Choroid plexus epithelial cell (primary cell): ENCODE measurements at places on chromosomes 6 and 20.
A peak's percentile ranks its signal among the peaks of the same experiment; 100 is the strongest.

DNA sequence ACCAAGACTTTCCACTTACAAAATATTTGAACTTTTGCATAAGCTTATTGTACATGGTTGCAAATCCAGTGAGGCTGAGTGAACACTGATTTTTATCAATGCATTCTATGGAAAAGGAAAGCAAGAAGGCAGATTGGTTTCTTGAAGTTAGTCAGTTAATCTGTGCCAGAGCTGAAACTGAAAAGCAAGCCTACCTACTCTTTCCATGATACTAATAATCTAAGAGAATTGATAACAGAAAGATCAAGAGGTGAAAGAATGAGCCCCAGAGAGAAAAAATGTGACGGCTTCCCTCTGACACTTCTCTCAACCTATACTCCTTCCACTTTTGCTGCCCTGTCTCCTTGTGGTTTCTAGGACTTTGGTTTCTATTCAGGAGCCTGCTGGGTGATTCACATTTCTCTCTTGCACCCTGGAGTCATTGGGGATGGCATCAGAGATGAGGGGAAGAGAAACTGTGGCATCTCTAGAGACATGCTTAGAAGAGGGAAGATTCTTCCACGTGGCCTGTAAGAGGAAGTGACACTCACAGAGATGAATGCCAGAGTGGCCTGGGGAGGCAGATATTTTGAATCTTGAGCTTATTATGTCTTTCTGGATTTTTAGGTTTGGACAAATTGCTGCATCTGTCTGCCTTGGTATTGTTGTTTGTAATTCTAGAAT is 158.6 kb upstream of the RIMS1 start:
- no peak for DNase-seq

DNA sequence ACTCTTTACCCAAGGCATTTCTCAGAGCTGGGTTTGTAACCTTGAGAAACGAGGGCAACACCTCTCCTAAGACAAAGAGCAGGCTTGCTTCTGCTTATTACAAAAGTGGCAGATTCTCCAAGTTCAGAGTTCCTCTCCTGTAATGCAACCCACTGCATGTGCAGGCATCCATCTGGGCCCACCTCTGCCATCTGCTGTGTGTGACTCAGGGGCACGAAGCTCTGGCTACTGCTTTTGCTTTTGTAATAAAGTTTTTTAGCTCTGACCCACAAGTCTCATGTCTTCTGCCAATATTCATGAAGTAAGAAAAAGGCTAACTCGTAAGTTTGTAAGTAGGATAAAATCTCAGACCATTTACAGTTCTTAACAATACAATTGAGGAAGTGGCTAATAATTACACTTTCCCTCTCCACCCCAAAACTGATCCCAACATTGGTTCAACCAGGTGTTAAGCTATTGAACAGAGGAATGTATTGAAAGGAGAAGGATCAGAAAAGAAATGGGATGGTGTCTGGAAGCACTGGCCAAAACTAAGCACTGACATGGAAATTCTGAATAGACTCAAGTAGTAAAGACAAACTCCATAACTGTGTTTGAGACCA is 51.7 kb upstream of the SMLR1 start:
- no peak for DNase-seq

- peak; percentile 56 for DNase-seq
Observed at GRCh38 chr20:58482416-58482815, 32.8 kb downstream of the APCDD1L start.

DNA sequence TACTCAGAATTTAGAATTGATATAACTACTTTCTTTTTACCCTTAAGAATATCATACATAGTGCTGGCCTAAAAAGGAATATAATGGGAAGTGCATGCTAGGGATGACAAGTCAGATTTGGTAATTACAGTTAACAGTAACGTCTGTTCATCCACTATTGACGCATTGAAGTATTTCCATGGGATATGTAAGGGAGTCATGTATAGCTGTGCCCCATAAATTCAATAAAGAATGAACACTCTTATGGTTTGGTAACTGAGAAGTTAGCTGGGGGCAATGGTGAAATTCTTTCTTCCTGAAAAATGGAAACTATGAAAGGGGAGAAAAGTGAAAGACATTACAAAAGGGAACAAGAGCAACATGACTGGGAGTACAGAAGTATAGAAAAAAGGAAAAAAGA is 2.6 kb upstream of the COL19A1 start:
- no peak for DNase-seq

DNA sequence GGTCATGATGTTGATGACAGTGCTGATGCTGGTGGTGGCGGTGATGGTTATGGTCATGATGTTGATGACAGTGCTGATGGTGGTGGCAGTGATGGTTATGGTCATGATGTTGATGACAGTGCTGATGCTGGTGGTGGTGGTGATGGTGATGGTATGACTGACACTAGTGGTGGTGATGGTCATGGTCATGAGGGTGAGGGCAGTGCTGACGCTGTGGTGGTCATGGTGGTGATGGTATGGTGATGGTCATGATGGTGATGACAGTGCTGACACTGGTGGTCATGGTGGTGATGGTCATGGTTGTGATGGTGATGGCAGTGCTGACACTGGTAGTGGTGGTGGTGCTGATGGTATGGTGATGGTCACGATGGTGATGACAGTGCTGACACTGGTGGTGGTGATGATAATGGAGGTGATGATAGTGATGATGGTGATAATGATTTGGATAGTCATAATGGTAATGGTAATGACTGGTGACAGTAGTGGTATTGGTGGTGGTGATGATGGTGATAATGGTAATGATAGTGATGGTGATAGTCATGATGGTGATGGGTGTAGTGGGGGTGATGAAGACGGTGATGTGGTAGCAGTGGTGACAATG is 206.2 kb downstream of the CDH4 start:
- no peak for DNase-seq

- DNase-seq: peak; percentile 90
Observed at GRCh38 chr20:31674895-31675827, 37.4 kb downstream of the COX4I2 start.

DNA sequence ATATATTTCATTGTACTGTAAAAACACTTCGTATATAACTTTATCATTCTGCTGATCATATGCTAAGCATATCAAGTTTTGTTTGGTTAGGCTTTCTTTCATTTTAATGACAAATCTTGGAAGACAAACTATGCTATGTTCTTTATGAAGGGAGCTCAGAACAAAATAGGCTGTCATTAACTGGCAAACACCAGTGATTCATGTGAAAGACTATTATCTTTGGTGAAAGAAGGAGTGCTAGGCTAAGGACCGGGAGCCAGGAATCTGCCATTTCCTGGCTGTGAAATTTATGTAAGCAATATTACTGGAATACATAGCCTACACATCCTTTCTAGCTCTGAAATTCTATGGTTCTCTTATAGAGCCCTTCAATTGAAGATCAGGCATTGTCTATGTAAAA is 136.2 kb upstream of the CCN2 start:
- DNase-seq: peak; percentile 56

GRCh38 chr6:26021001-26021349 is 58.4 kb downstream of the TRIM38 start:
- DNase-seq: peak; percentile 74

GRCh38 chr20:58481481-58482021 is 33.6 kb downstream of the APCDD1L start:
- peak; percentile 68 for DNase-seq

- no peak for DNase-seq
Observed at GRCh38 chr6:168516944-168517741, 76.2 kb downstream of the SMOC2 start.

GRCh38 chr20:1920252-1920651 is 25.0 kb downstream of the SIRPA start:
- no peak for DNase-seq

DNA sequence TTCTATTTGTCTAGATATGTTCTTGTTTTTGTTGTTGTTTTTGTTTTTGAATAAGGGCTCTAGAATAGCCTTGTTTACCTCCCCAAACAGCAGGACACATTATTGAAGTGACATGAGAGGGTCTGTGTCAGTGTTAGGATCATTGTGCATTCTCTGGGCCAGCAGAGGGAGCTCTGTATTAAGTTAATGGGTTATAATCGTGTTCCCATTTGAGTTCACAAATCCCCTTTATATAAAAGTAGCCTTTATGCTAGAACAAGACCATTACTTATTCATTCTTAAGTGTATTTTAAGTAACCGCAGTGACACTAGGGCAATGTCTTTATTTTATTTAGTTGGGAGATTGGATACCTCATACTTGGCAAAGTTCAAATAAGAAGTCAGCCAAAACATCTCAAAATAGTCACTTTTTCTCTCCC is 44.8 kb downstream of the STK4 start:
- DNase-seq: peak; percentile 83

DNA sequence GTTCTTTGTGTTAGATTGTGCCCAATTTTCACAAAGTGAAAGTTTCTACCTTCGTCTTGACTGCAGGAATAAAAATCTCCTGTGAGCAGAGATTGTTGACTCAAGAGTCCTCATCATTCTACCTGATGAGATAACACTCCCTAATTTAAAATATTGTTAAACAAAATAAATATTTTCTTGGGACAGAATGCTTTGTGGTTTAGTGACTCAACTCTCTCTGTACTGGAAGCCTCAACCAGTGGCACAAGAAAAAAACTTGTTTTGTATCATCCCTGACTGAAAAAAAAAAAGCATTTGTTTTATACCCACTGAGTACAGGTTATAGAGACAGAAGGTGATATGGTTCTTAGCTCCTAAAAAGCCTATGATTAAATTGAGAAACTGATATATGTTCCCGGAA is 78.9 kb downstream of the CRYBG1 start:
- DNase-seq: no peak

- peak; percentile 72 for DNase-seq
Observed at GRCh38 chr20:50794846-50795634, at the start of gene BCAS4. Gene BCAS4, plus strand, starts transcription at chr20:50795061. Its CDS starts 23 bp downstream, at chr20:50795084.

- DNase-seq: peak; percentile 48
Observed at GRCh38 chr20:13771853-13772453, 12.8 kb downstream of the ESF1 start.

DNA sequence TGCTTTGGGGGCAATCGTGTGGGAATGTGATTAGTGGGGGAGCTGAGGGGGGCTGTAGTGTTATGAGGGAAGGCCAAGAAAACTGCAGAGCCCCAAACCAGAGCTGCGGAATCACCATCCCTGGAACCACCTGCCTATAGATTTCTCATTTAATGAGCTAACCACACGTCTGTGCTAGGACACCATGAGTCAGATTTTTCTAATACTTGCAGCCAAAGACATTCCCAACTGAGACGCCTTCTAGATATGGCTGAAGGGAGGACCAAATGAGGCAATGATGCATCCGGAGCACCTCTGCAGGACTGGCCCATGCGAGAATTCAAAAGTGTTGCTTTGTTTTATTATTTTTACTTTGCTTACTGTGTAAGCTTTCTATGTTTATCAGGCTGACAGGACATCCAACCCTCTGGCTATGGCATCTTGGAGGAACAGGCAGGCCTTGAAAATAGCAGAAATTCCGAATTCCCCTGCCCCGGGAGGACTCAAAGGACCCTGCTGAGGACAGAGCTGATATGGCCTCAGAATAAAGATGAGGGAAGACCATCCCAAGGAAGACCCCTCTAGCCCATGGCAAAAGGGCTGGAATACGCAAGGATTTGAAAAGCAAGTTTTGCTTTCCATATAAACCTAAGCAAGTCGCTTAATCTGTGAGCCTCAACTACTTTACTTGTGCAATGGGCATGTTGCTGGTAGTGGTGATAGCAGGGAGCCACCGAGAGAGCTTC is 3.1 kb upstream of the PTGIS start:
- peak; percentile 47 for DNase-seq

- DNase-seq: no peak
Observed at GRCh38 chr20:58709013-58709702, 16.6 kb downstream of the NPEPL1 start.

- DNase-seq: no peak
Observed at GRCh38 chr6:118319416-118319815, 228.7 kb upstream of the PLN start.

GRCh38 chr6:13655700-13656099 is 40.6 kb downstream of the NOL7 start:
- DNase-seq: no peak

DNA sequence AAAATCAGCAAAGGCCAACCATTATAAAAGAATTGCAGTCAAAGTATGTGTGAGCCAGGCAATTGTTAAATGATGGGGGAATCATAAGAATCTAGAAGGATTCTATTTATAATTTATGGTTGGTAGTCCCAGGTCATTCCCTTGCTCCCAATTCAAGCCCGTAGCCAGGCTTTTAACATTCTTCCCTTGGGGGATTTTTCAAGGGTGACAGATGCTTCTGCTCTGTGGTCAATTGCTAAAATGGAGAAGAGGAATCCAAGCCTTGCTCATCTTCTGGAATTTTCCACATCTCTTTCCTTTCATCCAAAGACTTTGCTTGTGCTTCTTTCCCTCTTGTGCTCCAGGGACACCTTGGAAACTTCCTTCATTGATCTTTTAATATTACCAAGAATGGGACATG is 18.0 kb upstream of the BCAS1 start:
- no peak for DNase-seq

DNA sequence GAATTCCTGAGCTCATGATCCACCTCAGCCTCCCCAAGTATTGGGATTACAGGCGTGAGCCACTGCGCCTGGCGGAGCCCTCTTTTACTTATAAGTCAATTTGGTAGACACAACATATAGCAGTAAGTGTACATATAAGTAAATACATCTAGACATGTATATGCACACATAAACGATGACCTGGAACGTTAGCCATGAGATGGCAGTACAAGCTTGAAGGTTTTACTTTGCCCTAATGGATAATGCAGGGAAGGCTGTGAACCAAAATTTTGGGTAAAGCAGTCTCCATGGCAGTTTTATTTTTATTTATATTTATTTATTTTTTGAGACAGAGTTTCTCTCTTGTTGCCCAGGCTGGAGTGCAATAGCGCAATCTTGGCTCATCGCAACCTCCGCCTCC is 2.4 kb upstream of the GNMT start:
- DNase-seq: peak; percentile 20

- no peak for DNase-seq
Observed at GRCh38 chr6:63447134-63447533, 125.1 kb upstream of the LOC128125822 start.

DNA sequence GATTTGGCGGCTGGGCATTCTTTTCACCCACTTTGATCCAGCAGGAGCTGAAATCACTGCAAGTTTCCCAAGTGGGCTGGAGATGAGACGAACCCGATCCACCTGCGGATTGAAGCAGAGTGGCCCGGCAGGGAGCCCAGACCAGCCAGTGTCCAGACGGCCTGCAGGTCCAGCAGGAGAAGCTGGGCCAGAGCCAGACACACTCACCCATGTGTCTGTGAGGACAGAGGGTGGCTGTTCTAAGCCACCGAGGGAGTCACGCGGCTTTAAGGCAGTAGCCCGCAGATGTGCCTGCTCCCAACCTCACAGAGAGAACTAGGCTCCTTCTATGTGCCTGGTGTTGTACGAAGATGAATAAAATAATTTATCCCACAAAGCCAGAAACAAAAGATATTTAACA is 200.7 kb downstream of the WDR27 start:
- no peak for DNase-seq

GRCh38 chr6:10203651-10204050 is 211.2 kb downstream of the TFAP2A start:
- no peak for DNase-seq

DNA sequence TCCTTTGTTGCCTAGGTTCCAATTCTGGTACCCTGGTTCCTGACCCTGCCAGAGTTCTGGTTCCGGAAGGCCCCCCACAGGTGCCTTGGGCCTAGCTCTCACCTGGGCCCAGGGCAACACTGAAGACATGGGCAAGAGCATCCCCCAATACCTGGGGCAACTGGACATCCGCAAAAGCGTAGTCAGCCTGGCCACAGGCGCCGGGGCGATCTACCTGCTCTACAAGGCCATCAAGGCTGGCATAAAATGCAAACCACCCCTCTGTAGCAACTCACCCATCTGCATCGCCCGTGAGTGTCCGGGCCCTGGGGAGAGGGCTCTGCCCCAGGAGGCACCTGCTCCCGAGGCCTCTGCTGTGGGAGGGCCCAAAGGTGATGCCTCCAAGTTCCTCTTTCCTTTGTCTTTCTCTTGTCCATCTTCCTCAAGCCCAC is at the start of gene ARMC12:
ARMC12 (plus strand) TSS at position 51 of the 431 bp plus-strand sequence; CDS start at position 128, 77 bp downstream.
- DNase-seq: no peak
